ENCODE measurements at places on chromosomes 12 and 14.

DNA sequence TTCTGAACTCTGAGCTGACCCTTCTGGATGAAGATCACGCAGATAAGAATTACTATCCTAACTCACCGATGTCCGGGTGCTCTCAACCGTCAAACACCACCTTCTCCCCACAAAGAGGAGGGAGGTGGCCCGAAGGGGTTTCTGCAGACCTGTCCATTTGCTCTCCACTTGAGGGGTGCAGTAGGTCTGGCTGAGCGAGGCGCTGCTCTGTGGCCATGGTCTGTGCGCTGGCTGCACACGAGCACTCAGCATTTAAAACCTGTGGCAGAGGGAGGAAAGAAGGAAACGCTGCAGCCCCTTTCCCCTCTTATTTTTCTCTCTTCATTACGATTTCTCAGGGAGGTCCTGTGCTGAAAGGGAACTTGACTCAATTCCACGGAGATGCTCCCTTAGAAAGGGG is 1.5 kb upstream of the HOXC13 start:
- no peak for DNase-seq

DNA sequence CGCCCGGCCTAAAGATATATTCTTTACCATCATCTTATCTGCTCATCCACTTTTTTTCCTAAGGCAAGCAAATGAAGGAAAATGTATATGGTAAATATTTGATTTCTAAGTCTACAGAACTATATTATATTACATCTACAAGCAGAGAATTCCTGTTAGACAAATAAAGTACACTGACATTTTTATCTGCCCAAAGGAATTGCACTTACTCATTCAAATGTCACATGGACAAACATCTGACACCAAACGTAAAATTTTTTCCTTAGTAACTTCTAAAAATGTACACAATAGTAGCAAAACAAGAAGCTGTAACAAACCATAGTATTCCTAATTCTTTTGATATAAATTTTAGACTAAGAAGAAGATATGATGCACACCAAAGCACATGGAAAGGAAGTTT is 51.0 kb downstream of the SPPL3 start:
- DNase-seq, result no peak

DNA sequence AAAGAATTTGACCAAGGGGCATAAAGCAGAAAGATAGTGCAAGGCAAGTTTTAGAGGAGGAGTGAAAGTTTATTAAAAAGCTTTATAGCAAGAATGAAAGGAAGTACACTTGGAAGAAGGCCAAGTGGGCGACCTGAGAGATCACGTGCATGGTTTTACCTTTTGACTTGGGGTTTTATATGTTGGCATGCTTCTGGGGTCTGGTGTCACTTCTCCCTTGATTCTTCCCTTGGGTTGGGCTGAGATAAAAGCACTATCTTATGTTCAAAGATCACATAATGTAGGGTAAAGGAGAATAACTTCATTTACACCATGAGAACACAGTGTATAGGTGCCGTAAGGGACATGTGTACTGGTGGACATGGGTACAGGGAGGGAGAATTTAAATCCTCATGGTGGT is 17.7 kb upstream of the TMEM30B start:
- no peak for DNase-seq

- no peak for DNase-seq
Observed at GRCh38 chr14:73397810-73398209, 60.5 kb downstream of the NUMB start.

DNA sequence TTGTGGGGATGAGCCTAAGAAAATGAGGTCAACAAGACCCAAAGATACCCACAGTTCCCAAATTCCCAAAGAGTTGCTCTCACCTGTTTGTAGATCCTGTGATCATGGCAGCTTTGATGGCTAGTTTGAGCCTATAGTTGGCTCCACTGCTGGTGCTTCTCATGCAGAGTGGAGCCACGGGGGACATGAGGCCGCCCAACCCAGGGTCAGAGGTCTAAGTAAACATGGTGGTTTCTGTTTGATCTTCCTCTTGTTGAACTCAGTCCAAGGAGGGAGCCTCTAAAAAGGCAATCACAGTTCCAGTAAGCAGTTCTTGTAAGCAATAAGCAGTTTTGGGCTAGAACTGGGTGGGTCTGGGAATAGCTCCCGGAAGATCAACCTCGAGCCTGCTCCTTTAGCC is 125.6 kb upstream of the DHRS4 start:
- DNase-seq, result no peak

DNA sequence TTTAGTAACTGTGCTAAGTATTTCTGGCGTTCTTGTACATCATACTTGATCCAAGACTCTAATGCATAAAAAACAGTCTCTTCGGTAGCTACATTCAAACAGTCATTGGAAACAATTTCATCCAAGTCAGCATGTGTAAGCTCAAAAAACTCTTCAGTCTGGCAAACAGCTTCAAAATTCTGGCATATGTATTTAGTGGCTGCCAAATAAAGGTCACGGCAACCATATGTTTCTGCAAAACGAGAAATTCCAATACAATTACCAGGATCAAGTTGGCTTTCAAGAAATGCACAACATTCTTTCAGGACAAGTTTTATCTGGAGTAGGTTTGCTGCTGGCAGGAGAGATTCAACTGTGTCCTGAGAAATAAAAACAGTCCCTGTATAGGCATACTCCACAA is 16.5 kb downstream of the KLHL28 start:
- DNase-seq, result no peak

DNA sequence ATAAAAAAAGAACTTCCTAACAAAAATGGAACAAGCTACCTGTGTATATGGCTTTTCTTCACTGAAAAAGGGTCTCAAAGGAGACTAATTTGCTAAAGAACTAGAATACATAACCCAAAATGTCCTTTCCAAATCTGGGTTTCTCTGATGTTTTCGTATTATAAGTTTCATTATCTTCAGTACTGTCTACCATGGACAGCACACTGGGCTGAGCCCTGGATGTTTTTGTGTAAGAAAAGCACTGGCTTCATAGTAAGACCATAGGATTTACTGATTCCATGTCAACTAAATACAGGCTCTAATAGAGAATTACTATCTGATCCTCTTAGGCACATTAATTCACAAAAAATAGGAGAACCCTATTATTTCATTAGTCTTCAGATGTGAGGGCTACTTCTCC is 94.3 kb upstream of the GPHB5 start:
- no peak for DNase-seq

- DNase-seq, result no peak
Observed at GRCh38 chr14:89401761-89402160, 15.3 kb downstream of the FOXN3 start.

GRCh38 chr14:34137001-34137745 is 186.3 kb upstream of the EGLN3 start:
- no peak for DNase-seq

All from GM13977 (cell line).